ENCODE measurements at places on chromosomes 12 and 14.

GRCh38 chr12:52355176-52355575 lies 12.1 kb downstream of the KRT85 start:
- DNase-seq = no peak

- peak; percentile 71 for DNase-seq
Observed at GRCh38 chr12:77218278-77218677, 152.9 kb upstream of the E2F7 start.

GRCh38 chr14:76995279-76996035 lies 33.1 kb downstream of the IRF2BPL start:
- DNase-seq = no peak

DNA sequence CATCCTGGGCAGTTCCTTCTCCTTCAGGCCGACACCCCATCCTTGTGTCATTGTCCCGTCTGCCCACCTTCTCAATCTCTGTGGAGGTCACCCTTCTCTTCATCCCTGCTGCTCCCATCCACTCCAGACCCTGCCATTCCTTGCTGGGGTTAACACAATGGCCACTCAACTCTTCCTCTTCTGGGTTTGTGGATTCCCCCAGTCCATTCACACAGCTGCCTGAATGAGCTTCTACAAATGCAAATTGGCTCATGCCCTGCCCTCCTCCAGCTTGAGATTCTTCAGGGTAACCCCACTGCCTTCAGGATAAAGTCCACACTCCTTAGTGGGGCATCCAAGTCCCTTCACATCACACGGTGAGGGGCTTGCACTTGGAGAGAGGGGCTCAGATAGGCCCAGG lies 17.2 kb upstream of the PRMT8 start:
- no peak for DNase-seq

GRCh38 chr12:88921434-88921833 lies 341.2 kb upstream of the KITLG start:
- no peak for DNase-seq

DNA sequence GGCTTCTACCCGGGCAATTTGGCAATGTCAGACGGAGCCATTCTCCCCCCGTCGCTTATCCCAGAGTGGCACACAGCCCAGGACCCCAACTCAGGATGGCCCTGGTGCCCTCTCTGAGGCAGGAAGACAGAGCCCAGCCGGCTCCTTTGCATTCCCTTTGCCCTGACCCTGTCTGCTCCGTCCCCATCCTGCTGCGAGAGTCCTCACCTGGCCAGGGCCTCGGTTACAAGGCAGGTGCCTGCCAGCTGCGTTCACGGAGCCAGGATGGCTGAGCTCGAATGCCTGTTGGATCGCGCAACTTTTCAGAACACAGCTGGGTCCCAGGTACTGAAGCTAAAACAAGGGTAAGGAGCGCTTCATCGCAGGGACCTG lies 18.6 kb downstream of the LRTM2 start:
- DNase-seq = no peak

- DNase-seq = no peak
Observed at GRCh38 chr14:58699681-58700205, 62.0 kb downstream of the DACT1 start.
